Melanocyte of skin (primary cell): ENCODE measurements at places on chromosomes 13 and 19. TPM values are rescaled to one million over a fixed set of nuclear protein-coding genes. Genes with fewer than 3 reads are reported as not detected.

The LRRC63 gene
- 0.77 and 1.00 TPM in 2 replicates for total RNA-seq

The ZNF470 gene
- 2.0 and 3.1 TPM in 2 replicates for total RNA-seq

The FFAR3 gene
- total RNA-seq = not detected in 2 replicates

The BCL2L12 gene
- total RNA-seq = 12.8 and 14.0 TPM in 2 replicates

The WDR83 gene
- 8.6 and 8.7 TPM in 2 replicates for total RNA-seq

The DCT gene
- 1,297 and 2,247 TPM in 2 replicates for total RNA-seq

The OR4F17 gene
- total RNA-seq = not detected in 2 replicates

The KCNJ14 gene
- 0.33 and 0.46 TPM in 2 replicates for total RNA-seq

The TGFB1 gene
- 0.34 and 1.1 TPM in 2 replicates for total RNA-seq

The TSPAN16 gene
- not detected in 2 replicates for total RNA-seq

The ELSPBP1 gene
- total RNA-seq = not detected in 2 replicates

The NLRP5 gene
- total RNA-seq = not detected in 2 replicates

The CFAP97D2 gene
- total RNA-seq = not detected in 2 replicates

The ZSCAN5B gene
- not detected in 2 replicates for total RNA-seq

The PSG2 gene
- not detected in 2 replicates for total RNA-seq

The CEACAM7 gene
- total RNA-seq = not detected in 2 replicates

The KCNN1 gene
- under 0.01 and 1.1 TPM in 2 replicates for total RNA-seq

The ZNF528 gene
- total RNA-seq = 15.6 and 18.6 TPM in 2 replicates
